ENCODE measurements at places on chromosomes 11 and 22.

- DNase-seq: no peak
Measured at GRCh38 chr11:91978747-91979146, 245.9 kb upstream of the FAT3 start.

DNA sequence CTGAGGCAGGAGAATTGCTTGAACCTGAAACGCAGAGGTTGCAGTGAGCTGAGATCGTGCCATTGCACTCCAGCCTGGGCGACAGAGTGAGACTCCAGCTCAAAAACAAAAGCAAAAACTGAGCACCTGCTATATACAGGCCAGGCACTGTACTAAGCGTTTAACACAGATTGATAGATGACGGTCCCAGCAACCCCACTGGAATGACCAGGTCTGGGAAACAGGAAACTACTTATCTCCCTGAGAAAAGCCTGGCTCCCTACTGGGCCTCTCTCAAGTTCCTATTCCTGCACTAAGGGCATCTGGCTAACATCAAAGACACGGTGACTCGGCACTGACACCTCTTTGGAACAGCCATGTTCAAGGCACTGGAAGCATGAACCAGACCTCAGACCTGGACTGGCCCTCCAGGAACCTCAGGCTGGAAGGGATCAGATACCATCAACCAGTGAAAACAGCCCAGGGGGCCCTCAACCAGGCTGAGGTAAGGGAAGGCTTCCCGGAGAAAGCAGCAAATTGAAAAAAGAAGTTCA, 16.6 kb downstream of the ARAP1 start:
- no peak for DNase-seq

DNA sequence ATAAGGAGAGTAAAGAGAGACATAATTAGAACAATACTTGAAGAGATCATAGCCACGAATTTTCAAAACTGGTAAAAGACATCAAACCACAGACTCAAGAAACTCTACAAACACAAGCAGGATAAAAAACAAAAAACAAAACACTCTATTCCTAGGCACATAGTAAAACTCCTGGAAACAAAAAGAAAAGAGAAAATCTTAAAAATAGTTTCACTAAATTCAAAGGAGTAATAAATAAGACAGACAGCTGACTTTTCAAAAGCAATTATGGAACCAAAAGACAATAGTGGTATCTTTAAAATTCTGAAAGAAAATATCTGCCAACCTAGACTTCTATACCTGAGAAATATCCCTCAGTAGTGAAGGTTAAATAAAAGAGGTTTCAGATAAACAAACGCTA, 9.2 kb upstream of the NARS2 start:
- DNase-seq: no peak

DNA sequence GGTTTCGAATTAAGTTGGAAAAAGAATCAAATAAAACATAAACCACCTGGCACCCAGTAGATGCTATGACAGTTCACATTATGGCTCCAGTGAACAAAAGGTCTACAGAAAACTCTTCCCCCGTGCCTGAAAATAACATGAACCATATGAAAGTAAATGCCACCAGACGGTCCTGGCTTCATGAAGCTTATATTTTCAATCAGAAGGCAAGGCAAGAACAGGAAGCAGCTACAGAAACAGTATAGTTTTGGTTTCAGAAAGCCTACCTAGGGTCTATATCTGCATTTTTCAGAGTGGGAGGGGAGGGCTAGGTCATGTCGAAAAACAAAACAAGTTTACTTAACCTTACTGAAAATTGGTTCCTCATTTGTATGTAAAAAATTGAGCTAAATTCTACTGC, 9.8 kb downstream of the RAB30 start:
- DNase-seq: no peak

DNA sequence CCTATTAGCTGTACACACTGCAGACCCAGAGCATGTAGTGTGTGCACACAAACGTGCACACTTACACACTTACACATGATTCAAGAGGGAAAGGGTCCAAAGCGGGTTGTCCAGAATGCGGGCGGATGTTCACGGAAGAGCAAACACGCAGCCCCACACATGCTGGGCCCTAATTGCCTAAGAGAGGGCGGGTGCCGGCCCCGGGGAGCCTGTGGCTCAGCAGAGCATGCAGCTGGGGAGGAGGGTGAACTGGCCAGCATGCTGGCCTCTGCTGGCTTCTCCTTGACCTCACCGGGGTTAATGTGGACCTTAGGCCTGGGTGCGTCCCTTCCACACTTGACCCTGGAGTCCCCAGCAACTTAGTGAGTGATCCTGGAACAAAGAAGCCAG, 816.3 kb downstream of the BRD1 start:
- no peak for DNase-seq

- DNase-seq: no peak
Measured at GRCh38 chr22:29124777-29125442, 52.1 kb downstream of the KREMEN1 start.

- no peak for DNase-seq
Measured at GRCh38 chr11:36258730-36259360, 30.4 kb downstream of the COMMD9 start.

- DNase-seq: no peak
Measured at GRCh38 chr11:76114238-76114637, 92.1 kb downstream of the WNT11 start.

DNA sequence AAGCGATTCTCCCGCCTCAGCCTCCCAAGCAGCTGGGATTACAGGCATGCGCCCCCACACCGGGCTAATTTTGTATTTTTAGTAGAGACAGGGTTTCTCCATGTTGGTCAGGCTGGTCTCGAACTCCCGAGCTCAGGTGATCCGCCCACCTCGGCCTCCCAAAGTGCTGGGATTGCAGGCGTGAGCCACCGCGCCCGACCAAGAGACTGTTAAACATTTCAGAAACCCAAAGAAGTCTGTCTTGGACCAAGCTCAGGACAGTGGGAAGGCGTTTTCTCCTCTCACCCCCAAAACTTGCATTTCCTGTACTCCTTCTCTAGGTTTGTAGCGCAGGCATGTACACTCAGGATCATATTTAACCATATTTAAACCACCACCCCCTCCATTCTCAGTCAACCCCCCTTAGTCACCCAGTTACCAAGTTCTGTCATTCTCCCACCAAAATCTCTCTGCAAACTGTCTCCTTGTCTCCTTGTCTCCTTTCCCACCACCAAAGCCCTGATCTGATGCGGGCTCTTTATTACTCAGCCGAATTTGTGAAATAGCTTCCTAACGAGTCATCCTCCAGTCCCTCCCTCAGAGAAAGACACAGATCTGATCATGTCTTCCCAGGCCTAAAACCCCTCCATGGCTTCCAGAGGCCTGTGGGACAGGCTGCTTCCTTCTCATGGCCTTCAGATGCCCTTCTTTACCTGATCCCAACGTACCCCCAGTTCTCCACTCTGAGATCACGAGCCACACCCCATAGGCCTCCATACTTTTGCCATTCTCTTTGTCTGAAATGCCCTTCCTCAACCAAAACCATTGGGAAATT, 29.0 kb upstream of the CREB3L1 start:
- no peak for DNase-seq

DNA sequence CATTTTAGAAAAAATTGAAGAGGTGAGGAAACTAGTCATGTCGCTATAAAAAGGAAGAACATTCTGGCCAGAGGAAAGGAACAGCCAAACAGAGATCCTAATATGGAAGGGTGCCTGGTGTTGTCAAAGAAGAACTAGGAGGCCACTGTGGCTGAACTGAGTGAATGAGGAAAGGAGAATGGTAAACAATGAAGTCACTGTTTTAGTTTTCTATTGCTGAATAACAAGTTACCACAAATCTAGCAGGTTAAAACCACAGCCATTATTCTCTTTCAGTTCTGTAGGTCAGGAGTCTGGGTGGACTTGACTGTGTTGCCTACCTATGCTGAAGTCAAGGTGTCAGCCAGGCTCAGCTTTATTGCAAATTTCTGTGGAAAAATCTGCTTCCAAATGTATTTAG, 549.3 kb upstream of the CCDC90B start:
- no peak for DNase-seq

DNA sequence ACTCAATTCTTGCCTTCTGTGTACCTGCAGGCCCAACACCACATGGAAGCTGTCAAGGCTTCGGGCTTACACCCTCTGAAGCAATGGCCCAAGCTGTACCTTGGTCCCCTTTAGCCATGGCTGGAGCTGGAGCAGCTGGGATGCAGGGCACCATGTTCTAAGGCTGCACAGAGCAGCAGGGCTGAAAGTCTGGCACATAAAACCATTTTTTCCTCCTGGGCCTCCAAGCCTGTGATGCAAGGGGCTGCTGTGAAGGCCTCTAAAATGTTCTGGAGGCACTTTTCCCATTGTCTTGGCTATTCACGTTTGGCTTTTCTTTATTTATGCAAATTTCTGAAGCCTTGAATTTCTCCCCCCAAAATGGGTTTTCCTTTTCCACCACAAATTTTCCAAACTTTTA, 102.1 kb upstream of the SLC5A12 start:
- no peak for DNase-seq

GRCh38 chr22:42805998-42806830, 50.9 kb downstream of the ARFGAP3 start:
- DNase-seq: no peak

DNA sequence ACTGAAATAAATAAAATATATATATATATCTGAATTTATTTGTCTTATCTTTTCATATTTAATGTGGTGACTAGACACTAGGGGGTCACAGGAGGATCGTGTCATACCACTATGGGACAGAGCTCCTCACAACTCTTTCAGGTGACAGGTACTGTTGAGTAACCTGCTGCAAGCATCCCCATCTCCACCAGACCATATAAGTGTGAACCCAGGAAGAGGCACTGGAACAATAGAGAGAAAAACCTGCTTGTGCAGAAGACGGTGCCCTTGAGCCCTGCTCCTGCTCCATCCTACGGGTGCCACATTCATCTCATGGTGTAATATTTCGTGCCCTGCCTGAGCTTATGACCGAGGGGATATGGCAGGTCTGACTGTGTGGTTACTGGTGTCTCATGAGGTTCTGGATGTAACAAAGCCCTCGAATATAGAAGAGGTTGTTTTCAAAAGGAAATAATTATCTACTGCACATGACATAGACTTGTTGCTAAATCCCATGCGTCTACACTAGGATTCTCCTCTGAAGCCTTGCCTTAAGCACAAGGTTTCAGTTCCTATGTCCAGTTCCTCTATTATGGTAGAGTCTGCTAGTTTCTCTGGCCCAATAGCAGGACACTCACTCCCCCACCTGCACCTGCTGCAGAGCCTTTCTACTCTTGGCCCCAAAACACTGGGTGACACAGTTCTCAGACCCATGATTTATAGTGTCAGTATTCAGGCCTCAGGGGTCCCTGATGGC, 70.4 kb downstream of the GGTLC2 start:
- no peak for DNase-seq

GRCh38 chr22:31631436-31631835, 30.6 kb downstream of the PISD start:
- no peak for DNase-seq

- DNase-seq: no peak
Measured at GRCh38 chr22:49373801-49374226, 453.9 kb downstream of the BRD1 start.

DNA sequence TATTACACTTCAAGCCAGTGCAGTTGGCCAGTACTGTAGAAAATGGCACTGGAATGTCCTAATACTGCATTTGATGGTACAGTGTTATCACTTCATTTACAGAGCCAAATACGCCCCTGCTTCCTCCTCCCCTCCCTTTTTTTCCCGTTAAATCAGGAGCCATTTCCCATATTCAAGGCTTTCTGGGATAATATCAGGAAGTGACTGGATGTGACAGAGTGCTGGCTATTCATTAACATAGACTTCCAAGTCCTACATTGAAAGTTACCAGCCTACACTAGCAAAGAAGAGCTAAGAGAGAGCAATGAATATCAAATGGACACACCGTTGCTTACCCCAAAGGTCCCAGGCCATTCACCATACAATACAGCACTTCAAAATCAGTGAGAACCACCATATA, 32.1 kb upstream of the ABCC8 start:
- no peak for DNase-seq

DNA sequence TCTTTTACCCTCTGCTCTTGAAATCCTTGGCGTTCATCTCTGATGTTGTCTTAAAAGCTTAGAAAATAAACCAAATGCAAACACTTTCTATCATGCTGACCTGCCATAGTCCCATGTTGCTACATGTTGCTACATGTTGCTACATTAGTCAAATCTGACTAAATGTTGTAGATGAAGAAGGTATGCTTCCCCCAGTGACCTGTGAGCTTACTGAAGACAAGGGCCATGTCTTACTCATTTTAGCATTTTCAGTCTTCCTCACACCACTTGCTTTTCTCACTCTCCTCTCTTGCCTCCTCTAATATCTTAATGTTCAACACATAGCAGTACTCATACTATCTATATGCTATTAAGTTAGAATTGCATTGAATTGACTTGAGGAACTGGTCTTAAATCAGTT, 346.4 kb upstream of the MTNR1B start:
- no peak for DNase-seq

DNA sequence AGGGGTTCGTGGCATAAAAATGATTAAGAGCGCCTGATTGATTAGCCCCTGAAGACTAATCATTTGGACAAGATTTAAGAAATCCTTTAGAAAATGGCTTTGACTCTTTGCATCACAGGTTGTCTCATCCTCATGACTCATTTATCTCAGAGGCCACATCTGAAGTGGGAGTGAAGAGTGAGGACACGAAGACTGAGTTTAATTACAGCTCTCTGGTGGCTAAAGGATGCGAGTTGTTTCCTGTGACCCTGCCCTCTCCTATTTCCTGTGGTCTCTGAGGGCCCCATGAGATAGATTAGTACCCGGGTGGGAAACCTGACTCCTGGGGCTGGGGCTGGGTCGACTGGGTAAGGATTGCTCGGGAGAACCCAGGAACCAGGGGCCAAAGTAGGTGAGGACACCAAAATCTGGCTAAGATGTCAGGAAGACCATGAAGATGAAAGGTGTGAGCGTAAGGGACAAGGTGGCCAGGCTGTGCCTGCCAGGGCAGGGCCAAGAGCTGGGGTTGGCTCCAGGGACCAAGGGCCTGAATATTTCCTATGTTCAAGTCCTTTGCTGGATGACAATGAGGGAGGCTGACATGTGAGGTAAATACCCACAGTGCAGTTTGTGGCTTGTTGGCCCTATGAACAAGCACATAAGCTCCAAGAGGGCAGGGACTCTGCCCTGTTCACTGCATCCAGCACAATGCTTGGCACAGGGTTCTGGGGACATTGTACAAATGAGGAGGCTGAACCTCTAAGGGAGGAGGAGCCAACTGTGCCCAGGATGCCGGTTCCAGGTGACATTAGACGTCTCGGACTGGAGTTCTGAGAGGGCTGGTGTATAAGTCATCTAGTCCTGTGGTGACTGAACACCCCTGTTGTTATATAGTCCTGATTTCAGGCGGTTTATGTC, 3.6 kb downstream of the OTOG start:
- DNase-seq: no peak

DNA sequence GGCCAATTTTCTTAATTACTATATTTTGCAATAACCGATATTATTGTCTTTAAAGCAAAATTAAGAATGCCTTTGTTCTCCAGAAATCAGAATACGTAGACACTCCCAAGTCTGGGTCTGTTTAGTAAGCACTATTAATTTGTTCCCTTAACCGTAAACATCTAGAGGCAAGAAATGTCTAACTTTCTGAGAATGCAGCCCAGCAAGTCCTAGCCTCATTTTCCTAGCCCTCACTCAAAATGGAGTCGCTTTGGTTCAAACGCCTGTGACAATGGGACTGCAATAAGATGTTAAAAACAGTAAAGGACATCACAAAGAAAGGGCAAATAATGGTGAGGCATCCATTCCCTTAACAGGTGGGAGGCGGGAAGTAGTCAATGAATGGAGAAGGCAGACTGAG, 280.7 kb downstream of the DLG2 start:
- DNase-seq: no peak
